HFFc6 (cell line): ENCODE measurements at places on chromosomes 16 and 17.
A peak's percentile ranks its signal among the peaks of the same experiment; 100 is the strongest.

DNA sequence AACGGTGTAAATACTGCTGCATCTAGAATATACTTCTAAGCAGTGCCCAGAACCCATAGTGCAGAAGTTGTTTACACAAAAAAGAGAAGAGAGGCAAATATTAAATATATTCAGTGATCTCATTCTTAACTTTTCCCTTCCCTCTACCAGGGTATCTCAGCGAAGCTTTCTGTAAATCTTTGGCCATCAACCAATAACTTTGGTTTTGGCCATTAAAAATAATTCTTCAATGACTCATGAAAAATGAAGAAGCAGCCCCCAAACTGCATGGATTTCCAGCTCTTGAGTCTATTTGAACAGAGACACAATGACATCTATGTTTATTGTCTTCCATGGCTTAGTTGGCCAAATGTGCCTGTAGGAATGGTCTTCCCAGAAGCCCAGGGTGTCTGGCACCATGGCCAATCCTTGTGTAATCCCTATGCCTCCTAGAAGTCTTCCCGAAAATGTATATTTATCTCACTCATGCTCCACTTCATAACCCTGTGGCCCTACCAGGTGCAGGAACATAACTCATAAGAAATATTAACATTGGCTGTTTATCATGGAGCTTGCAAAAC lies 646.6 kb downstream of the TOX3 start:
- DNase-seq, result no peak

DNA sequence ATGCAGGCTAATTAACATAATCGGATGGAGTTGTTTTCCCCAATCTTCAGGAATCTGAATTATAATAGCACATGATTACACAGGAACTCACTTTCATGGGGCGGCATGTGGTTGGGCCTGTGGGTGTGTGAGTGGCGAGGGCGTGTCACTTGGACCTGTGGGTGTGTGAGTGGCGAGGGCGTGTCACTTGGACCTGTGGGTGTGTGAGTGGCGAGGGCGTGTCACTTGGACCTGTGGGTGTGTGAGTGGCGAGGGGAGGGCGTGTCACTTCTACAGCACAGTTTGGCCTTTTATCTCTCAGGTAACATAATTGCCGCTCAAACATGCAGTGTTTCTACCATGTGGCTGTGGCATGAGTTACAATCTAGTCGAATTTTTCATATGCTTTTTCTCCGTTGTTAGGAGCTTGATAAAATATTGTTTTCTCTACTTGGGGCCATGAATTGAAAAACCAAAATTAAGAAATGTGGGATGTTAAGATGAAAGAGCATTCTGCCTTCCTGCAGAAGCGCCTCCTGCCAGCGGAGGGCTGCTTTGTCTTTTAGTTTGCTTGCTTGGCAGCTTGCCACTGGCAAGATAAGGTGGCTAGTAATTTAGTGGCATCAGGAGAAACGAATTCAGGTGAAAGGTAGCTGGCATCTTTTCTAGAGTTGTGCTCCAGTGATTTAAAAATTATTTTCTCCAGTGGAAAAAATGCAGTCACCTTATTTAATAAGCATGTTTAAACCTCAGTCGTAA lies 36.2 kb downstream of the USP10 start:
- DNase-seq, result no peak

GRCh38 chr16:14668556-14669223 lies 25.4 kb downstream of the PLA2G10 start:
- DNase-seq, result no peak

DNA sequence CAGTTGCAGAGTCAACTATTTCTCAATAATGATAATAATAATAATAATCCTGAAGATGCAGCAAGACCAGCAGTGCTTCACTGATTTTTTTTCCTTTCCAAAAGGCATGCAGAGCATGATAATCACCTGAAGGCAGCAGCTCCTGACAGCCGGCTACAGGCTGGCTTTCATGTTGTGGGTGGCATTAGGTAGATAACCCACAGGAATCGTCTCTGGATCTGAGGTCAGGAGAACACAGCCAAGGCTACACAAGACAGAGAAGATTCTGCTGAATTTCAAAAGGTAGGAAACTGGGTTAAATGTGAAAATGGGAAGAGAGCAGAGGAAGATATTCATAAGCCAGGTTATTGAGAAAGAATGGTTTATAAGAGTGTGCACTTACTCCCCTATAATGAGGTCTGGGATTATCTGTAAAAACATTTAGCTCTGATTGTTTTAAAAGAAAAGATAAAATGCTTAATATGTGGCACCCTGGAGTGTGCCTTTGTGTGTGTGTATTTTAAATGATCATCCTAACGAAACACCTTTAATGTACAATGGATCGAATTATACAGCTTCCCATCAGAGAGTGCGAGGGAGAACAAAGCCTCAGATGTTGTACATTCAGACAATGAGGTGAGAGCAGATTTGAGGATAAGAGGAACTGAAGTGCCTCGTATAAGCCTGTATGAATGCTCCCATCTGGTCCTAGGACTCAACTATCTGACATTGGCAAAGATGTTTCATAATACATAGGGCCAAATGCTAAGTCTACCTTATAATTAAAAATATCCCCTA lies 273.1 kb downstream of the PHKB start:
- DNase-seq, result no peak

GRCh38 chr17:48123111-48123510 lies 15.5 kb downstream of the SNX11 start:
- no peak for DNase-seq

DNA sequence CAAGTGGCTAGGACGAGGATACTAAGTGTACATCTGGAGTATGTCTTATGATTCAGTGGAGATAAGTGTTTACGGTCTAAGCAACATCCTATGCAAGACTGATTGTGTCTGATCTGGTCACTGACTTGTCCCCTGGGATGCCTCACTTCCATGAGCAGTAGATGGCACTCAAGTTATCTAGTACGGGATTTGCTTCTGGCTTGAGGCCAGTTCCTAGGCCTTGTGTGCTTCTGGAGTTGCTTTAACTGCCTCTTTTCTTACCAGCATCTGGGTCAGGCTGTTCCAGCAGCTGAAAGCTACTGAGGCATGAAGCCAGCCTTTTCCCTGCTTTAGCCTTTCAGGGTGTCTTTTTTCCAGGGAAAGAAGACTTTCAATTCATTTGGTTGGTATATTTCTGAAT lies 23.0 kb downstream of the SUPT6H start:
- no peak for DNase-seq

DNA sequence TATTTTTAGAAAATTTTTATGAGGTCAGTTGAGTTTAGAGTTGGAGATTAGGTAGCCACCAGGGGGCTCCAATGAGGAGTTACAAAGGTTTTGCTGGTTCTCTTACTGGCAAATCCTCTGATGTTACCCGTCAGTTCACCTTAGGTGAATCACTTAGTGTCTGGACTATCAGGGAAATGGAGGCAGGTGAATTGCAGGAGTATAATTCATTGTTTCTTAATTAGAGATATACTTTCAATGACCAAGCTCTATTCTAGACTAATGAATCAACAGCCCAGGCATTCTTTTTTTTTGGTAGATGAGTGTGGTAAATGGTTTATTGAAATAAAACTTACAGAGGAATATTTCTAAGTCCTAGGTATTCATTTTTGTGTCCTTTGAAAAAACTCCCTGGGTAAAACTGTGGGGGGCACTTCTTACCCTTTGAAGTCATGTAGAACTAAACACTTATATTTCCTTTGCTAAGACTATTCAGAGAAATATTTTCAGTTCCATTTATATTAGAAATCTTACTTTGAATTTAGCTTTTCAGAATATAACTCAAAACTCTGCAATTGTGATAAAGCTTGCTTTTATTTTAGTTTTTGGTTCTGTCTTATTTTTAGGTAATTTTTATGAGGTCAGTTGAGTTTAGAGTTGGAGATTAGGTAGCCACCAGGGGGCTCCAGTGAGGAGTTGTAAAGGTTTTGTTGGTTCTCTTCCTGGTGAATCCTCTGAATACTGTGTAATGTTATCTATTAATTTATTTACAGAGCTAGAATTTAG lies 17.7 kb downstream of the PSMD11 start:
- peak; percentile 66 for DNase-seq

GRCh38 chr17:77374170-77374936 lies 233.6 kb downstream of the SEC14L1 start:
- peak; percentile 83 for DNase-seq

DNA sequence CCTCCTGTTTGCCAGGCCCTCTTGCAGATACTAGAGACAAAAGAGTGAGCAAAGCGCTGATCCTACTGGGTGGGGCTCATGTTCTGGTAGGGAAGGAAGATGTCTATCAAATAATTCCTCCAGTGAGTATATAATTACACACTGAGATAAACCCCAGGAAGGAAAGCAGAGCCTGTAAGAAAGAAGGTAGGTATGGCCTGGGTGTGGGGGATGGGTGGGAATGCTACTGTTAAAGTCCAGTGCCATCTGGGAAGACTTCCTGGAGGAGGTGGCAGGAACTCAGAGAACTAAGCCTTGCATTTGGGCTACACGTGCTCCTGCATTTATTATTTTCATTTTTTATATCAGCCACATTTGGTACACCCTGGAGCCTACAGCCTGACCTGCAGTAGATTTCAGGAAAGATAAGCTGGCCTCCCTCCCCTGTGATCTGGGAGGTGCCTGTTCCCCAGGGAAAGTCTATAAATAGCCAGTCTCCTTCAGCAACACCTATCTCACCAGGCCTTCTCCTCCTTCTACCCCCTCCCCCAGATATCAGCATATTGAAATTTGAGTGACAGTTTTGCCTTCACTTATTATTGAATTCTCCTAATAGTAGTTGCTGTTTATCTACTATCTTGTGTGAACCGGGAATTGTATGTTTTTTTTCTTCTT lies 11.5 kb downstream of the ATP2C2 start:
- DNase-seq, result no peak

- no peak for DNase-seq
Measured at GRCh38 chr16:53614346-53614745, 89.3 kb downstream of the RPGRIP1L start.

GRCh38 chr16:54164789-54165173 lies 121.8 kb downstream of the IRX3 start:
- no peak for DNase-seq

GRCh38 chr16:76226481-76226880 lies 50.7 kb upstream of the CNTNAP4 start:
- DNase-seq, result no peak

GRCh38 chr16:3152027-3152276 lies 17.1 kb downstream of the ZNF213 start:
- no peak for DNase-seq

GRCh38 chr16:63787014-63787413 lies 1334.8 kb downstream of the CDH11 start:
- DNase-seq, result no peak

DNA sequence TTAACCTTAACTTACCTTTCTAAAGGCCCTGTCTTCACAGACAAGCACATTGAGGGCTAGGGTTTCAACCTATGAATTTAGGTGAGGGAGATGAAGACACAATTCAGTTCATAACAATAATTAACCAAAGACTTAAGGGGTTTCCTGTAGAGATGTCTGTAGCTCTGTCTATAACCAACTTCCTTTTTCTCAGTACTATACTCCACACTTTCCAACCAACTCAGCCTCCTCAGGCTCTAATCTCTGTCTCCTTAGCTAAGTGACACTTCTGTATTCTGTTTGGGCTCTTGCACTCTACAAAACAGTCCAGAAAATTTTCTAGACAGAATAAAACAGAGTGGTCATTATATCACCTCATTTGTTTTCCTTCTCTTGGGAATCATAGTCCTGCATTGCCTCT lies 25.8 kb downstream of the CAPNS2 start:
- DNase-seq, result no peak

DNA sequence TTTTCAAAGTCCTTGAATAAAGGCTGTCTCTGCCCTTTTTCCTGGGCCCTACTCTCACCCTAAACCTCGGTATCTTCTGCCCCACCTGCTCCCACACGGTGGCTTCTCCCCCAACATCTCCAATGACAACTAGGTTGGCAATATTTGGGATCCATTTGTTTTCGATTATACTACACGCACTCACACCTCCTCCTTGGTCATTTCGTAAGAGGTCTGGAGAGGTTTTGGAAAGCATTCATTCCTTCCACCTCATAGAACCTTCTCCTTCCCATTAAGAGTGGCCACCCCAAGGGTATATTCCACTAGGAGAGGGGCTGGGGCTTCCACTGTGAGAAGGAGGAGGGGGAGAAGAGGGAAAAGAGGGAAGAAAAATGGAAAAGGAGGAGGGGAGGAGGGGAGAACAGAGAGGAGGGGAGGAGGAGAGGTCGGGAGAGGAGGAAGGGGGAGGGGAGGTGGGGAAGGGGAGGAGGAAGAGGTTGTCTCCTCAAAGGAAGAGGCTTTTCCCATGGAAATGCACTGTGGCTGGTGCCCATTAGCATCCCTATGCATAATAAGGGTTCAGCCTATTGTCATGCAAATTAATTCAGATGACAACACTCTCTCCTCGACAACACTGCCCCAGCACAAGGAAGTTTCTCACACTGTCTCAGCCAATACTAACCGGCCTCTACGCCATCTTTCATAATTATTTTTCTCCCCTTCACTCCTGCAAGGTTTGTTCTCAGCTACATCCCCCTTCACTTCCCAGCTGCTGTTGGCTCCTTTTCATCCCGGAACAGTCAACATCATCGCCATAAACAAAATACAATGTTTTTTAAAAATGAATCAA lies 30.0 kb downstream of the SOX9 start:
- DNase-seq, result no peak

DNA sequence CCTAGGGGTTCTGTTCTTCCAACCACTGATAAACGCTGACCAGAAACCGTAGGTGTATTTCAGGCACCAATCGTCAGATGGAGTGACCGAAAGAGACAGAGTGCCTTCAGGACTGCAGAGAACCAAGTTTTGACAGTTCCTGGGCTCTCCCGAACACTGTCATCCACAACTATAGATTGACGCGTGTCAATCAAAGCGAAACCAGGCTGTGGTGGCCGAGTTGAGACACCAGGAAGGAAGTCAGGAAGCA lies 11.9 kb upstream of the AURKB start:
- no peak for DNase-seq

DNA sequence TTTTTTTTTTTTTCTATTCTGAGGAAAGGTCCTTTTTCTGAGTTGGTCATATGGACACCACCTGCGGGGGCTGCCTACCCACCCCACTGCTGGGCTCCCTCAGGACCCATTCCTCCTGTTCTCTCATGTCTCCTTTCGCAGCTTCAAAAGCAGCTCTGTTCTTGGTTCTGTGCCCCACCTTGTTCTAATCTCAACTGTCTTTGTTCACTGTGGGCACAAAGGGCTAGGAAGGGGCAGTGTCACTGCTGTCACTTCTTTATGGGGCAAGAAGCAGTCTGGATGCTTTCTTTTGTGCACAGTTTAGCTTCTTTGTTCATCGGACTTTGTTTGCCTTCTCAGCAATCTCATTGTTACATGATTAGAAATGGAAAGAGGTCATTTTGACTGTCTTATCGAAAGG lies 7.1 kb downstream of the GOSR2 start:
- no peak for DNase-seq

DNA sequence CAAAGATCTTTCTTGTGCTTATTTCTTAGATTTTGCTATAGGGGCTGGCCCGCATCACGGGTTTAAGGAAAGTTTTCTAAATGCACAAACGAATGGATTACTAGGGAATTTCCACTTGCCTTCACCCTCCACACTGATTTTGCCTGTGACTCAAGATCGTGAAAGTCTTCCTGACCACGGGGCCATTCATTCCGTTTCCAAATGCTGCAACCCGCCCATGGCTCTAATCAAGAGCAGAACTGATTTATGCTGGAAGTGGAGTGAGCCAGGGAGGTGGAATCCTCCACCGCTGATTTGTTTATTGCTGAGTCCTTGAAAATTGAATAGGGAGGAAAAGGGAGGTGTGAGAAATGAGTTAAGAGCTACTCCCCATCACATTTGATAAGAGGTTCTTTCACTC lies 52.4 kb downstream of the CA10 start:
- DNase-seq, result no peak

- DNase-seq, result no peak
Measured at GRCh38 chr17:17355426-17355825, 52.3 kb downstream of the NT5M start.
